ENCODE measurements at places on chromosomes 13 and 19.

GRCh38 chr19:1837625-1838105, 10.6 kb downstream of the REXO1 start:
- DNase-seq = peak; percentile 93

- DNase-seq = no peak
Measured at GRCh38 chr13:99572131-99572530, 70.9 kb downstream of the TM9SF2 start.

GRCh38 chr13:97342136-97342535, 91.8 kb upstream of the RAP2A start:
- no peak for DNase-seq

DNA sequence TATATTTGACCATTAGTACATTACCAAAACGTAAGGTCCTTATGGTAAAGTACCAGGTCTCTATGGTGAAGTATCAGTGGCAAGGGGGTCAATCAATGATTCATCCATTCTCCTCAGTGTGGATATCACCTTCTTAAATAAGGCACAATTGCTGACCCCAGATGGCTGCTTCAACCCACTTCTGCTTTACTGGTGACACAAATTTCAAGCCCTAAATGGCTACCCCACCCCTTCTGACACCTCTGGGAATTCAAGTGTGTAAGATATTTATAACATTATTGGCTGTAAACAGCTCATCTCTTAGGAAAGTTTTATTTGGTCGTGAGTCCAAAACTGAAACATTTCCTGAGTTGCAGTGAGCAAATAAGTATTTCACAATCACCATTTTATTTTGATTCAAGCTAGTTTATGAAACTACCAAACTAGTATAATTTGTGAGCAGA, 7.9 kb upstream of the WBP4 start:
- no peak for DNase-seq

GRCh38 chr13:20702915-20703779, at the start of gene IL17D:
IL17D (plus strand) TSS chr13:20703699; CDS start chr13:20704002, 303 bp downstream.
- DNase-seq = peak; percentile 79

GRCh38 chr19:2332341-2333026, 4.0 kb downstream of the SPPL2B start:
- no peak for DNase-seq

GRCh38 chr19:48724796-48725753, 5.5 kb upstream of the MAMSTR start:
- DNase-seq = peak; percentile 69
